ENCODE measurements at places on chromosomes 13 and 19.

DNA sequence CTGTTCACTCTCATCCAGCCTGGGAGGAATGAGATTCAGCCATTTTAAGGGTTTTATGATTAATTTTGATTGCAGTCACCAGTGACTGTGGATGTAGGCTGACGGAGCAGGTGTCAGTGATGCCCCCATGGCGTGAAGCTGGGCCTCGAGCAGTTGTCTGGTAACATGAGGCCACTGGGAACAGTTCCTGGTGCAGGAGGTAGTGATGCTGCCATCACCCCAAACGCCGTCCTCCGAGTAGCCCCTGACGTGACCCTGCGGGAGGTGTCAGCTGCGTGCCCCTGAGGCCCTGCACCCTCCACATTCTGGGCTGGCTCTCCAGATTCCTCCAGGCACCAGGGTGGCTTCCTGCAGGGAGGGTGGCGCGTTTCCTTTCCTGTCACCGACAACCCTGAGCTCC lies 277.2 kb downstream of the TEX29 start:
- no peak for DNase-seq

- no peak for DNase-seq
Observed at GRCh38 chr13:71789693-71790329, 77.2 kb downstream of the DACH1 start.

GRCh38 chr19:4120559-4121272 lies 3.2 kb downstream of the MAP2K2 start:
- DNase-seq: no peak

- DNase-seq: no peak
Observed at GRCh38 chr13:91362908-91363307, 15.4 kb downstream of the MIR17HG start.

GRCh38 chr19:37698216-37698615 lies 21.3 kb downstream of the ZNF607 start:
- DNase-seq: no peak

DNA sequence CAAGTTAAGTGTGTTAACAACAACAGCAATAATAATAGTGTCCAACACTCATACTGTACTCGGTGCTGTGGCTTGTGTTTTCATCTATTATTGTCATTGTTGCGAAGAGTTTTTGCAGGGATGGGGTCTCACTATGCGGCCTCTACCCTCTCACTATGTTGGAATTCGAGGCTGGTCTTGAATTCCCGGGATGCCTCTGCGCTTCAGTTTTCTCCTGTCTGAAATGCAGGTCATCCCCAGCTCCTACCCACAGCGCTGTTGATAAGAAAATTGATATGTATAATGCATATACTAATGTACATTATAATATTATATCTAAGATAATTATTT lies 4.9 kb upstream of the SBK3 start:
- DNase-seq: no peak

- DNase-seq: no peak
Observed at GRCh38 chr19:5057860-5058259, 88.9 kb downstream of the KDM4B start.

- no peak for DNase-seq
Observed at GRCh38 chr13:101157261-101157660, 259.0 kb downstream of the NALCN start.

GRCh38 chr19:572743-573518 lies 535 bp downstream of the BSG start:
- DNase-seq: no peak

GRCh38 chr19:1357531-1358109 lies 26.1 kb upstream of the NDUFS7 start:
- no peak for DNase-seq

DNA sequence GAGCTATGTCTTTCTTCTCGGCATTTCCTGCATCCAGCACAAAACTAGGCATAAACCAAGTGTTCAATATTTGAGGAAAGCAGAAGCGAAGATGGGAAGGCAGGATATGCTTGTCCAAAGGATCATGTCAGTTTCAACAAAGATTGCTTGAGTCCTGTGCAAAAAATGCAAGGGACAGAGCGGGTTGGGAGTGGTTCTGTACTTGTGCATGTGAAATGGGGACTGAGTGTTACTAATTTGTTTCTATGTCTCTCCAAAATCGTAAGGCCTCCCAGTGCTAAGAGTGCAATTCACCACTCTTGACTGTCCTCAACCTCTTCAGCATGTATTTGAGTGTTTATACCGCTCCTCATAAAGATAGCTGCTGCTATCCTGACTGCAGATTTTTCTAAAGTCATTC lies 166.2 kb downstream of the DLEU7 start:
- no peak for DNase-seq

GRCh38 chr13:25375727-25376358 lies 4.1 kb downstream of the ATP8A2 start:
- DNase-seq: no peak

DNA sequence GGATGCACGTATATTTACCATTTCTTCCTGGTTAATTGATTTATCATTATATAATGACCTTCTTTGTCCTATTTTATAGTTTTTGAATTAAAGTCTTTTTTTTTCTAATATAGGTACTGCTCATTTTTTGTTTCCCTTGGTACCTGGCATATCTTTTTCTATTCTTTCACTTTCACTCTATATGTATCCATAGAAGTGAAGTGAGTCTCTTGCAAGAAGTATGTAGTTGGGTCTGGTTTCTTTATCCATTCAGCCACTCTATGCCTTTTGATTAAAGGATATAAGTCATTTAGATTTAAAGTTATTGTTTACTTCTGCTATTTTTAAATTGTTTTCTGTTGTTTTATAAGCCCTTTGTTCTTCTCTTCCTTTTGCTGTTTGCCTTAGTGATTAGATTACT lies 194.3 kb upstream of the SLITRK6 start:
- no peak for DNase-seq

GRCh38 chr13:37348916-37349643 lies 243.6 kb upstream of the CSNK1A1L start:
- no peak for DNase-seq

- no peak for DNase-seq
Observed at GRCh38 chr19:47650700-47651099, 41.8 kb downstream of the BICRA start.

DNA sequence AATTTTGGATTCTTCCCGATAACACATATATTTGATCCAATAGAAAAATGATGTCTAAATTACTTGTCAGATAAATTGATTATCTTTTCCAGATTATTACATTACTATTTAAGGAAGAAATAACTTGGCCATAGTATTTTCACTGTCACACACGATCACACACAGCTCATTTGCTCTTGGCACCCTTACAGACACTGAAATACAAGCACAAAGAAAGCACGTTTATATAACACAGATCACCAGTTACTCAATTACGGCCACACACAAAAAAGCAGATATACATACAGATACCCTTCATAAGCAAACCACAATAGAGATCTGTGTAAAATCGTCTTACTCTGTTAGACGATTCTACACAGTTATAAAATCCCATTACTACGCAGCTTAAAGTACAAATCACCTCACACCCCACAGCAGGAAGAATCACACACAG lies 716 bp upstream of the ZNF420 start:
- DNase-seq: no peak

DNA sequence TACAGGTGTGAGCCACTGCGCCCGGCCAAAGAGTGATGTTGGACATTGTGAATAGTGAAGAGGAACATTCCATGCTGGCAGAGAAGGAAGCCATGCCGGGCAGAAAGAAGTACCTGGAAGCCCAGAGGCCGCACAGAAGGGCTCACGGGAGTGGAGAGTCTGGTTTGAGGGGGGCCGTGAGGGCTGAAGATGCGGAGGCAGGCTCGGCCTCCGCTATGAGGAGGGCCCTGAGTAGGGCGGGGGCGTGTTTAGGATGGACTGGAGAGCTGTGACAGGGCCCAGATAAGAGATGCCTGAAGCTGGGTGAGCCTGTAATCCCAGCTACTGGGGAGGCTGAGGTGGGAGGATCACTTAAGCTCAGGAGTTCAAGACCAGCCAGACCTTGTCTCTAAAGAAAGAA lies 1.6 kb downstream of the JOSD2 start:
- DNase-seq: no peak

- DNase-seq: no peak
Observed at GRCh38 chr13:38350114-38350617, 515 bp downstream of the UFM1 start.

- no peak for DNase-seq
Observed at GRCh38 chr13:30071969-30072817, 221.8 kb upstream of the UBL3 start.

GRCh38 chr19:30649934-30650614 lies 277.9 kb downstream of the ZNF536 start:
- no peak for DNase-seq

GRCh38 chr19:32977280-32977679 lies 5.2 kb downstream of the FAAP24 start:
- DNase-seq: no peak

- no peak for DNase-seq
Observed at GRCh38 chr19:54532528-54532927, 29.9 kb downstream of the LAIR2 start.

GRCh38 chr19:38869160-38869835 lies 8.8 kb downstream of the RINL start:
- no peak for DNase-seq

- DNase-seq: no peak
Observed at GRCh38 chr19:33849551-33850147, 53.0 kb downstream of the KCTD15 start.

DNA sequence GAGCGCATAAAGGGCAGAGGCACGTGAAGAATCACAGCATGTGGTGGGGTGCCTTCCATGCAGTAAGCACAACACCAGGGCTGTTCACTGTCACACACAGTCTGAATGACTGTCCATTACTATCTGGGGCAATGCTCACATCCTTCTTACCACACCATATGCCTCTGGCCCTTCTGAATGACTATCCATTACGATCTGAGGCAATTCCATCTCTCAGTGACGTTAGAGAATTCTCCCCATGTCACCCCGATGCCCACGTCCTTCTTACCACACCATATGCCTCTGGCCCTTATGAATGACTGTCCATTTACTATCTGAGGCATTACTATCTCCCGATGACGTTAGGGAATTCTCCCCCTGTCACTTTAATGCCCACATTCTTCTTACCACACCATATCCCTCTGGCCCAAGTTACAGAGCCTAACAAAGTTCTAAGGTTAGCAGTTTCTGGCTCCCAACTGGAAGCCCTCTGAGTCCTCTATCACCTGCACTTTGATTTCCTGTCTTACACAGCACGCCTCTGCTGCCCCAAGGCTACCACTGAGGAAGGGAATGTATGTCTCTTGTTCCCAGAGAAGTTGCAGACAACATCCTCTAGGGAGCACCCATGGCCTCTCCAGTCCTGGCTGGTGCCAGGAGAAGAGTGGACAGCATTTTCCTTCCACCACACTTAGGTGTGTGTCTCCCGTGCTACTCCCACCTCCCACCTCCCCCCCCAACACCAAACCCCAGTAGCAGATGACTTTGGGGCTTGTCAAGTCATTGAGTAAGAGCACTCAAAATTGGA lies 154.8 kb downstream of the COG6 start:
- DNase-seq: no peak
